Left forelimb (tissue), 1 donor: ENCODE measurements at places on chromosomes 2 and 18.

GRCh38 chr2:118122594-118123281 is 34.5 kb downstream of the INSIG2 start:
- DNase-seq = no peak

DNA sequence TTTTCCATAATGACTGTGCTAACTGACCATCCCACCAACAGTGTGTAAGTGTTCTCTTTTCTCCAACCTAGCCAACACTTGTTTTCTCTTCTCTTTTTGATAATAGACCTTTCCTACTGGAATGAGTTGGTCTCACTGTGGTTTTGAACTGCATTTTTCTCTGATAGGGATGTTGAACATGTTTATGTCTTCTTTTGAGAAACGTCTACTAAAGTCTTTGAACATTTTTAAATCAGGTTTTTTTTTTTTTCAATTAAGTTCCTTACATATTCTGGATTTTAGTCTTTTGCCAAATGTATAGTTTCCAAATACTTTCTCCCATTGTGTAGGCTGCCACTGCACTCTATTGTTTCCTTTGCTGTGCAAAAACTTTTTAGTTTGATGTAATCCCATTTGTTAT is 405.5 kb upstream of the FIGN start:
- no peak for DNase-seq

- DNase-seq = no peak
These were observed 316.5 kb downstream of the MBD2 start for GRCh38 chr18:53907921-53908320.

DNA sequence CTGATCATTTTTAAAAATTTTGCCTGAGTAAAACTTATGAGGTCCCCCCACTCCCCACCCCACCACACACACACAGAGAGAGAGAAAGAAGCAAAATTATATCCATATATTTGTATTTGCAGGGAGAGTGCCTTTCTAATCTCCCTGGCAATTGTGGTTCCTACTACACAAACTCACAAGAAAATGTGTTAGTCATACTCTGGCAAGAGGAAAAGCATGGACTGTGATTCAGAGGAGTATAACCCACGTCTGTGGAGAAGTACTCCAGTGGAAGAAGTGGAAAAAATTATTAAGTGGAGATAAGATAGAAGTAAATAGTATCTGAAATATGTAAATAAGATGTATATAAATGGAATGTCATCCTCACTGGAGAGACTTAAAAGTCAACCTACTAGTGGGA is 114.0 kb downstream of the DSEL start:
- no peak for DNase-seq

DNA sequence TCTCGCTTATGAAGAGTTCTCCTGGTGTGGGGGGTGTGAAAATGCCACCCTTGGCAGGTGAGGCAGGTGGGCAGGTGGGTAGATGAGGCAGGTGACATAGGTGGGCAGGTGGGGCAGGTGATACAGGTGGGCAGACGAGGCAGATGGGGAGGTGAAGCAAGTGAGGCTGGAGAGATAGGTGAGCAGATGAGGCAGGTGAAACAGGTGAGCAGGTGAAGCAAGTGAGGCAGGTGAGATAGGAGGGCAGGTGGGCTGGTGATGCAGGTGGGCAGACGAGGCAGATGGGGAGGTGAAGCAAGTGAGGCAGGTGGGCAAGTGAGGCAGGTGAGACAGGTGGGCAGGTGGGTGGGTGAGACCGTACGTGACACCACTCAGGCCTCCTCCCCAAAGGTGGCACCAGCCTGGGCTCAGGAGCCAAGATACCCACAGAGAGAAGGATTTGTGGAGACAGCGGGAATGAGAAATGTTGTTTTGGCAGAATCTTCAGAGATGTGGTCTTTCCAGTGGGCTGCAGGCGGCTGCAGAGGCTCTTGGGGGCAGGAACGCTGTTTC is 232.3 kb upstream of the MYT1L start:
- no peak for DNase-seq

GRCh38 chr18:13412901-13413300 is 194.3 kb downstream of the LDLRAD4 start:
- no peak for DNase-seq

- DNase-seq = no peak
These were observed 8.4 kb downstream of the MYOM1 start for GRCh38 chr18:3211236-3211992.

- no peak for DNase-seq
These were observed 343.2 kb downstream of the EIPR1 start for GRCh38 chr2:3034396-3034795.

DNA sequence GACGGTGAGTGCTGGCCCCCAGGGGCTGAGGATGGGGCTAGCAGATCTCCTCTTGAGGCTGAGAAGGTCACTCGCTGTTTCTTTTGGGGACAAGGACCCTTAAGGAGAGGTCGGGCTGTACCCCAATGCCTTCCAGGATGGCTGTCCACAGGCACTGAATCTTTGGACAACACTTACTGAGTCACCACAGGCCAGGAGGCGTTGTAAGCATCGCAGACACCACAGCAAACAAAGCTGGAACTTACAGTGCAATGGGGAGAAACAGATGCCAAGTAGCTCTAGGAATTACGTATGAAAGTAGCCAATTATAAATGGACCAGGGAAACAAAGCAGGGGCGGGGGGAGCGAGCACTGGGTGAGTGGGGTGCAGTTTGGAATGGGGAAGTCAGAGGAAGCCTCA is 219.8 kb downstream of the GLI2 start:
- no peak for DNase-seq

DNA sequence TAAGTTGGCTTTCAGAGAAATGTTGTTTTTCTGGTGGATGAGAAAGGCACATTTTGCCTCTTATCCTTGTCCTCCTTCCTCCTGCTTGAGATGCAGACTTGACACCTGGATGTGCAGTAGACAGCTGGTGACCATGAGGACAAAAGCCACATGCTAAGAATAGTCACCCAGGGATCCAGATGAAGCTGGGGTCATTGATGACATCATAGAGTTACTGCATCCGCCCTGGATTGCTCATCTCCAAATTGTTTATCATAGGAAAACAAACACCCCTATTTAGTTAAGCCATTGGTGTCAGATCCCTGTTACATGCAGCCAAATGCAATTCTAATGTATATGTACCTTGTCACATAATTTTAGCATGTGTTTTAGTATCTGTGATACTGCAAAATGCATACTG is 16.3 kb upstream of the SLC1A4 start:
- DNase-seq = no peak

- no peak for DNase-seq
These were observed 502.1 kb upstream of the TMEFF2 start for GRCh38 chr2:192696857-192697256.

- DNase-seq = no peak
These were observed 758.1 kb upstream of the ACVR2A start for GRCh38 chr2:147086715-147087114.

DNA sequence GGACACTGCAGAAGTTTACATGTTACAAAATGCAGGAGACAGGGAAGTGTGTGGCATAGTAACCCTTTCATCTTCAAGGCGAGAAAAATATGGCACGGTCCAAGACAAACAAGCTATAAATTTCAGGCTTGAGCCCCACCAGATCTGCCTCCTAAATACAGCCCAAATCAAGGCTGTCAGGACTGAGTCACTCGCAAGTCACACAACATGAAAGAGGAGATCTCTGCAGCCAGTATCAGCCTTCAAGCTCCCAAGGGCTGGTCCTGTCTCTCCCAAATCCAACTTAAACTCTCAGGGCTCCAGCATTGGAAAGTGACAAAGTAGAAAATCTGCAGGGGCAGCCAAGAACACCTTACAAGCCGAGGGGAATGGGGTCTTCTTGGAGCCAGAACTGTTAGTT is 106.3 kb upstream of the GATA6 start:
- no peak for DNase-seq

- no peak for DNase-seq
These were observed 71.7 kb downstream of the TPGS2 start for GRCh38 chr18:36757081-36757480.

DNA sequence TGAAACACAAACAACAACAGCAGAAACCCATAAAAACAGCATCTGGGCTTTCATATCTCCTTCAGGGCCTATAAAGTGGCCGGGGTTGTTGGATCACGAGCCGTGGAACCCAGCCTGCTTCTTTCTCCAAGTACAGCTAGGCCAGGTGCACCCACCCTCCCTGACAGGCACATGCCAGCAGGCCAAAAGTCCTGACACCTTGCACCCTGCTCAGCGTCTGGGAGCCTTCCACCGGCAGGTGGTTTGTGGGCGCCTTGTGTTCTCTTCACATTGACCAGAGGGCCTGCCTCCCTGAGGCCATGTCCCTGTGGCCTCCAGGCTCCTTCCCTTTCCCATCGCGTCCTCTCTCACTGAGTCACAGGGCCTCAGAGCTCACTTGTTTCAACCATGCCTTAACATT is 271.6 kb downstream of the ZNF516 start:
- no peak for DNase-seq

DNA sequence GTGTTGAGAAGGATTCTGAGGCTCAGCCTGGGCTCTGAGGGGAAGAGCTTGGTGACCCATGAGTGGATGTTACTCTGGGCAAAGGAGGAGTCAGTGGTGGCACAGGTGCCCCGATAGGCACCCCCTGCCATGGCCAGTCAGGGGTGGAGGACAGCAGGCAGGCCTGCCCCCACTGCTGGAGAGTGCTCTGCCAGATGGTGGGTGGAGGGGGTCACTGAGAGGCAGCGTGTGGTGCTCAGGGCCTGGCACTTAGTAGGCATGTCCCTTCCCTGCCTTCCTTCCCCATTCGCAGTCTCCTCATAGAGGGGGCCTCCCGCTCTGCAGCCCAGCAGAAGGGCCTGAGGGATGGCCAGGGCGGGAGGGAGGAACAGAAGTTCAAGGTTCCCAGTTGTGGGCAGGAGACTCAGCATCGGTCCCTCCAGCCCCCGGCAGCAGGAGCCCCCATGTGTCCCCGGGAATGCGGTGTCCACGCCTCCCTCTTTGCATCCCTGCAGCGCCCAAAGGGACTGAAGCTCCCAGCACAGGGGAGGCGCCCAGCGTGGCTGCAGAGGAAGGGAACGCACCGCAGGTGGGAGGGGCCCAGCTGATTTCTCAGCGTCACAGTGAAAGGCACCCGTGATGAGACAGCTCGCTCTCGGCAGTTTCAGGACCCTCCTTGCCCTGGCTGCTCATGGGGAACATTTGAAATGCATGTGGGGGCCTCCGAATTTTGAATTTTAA is 5.7 kb upstream of the SNED1 start:
- DNase-seq = peak; percentile 62

DNA sequence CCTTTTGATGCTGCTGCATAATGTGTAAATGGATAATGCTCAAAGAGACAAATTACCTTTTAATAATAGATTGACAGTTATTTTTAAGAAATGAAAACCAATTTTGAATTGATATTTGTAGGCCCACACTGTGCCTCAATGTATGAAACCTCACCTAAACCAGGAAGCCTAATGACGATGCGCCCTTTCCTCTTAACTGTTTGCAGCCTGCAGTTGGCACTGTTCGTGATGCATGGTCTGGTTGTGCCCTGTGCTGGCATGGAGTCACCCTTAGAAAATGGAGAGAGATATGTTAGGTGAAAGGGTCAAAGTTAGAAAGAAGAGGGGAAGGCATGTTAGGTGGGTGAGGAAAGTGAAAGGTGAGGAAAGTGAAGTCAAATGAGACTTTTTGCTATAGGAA is 390.2 kb downstream of the PTPRM start:
- DNase-seq = no peak

DNA sequence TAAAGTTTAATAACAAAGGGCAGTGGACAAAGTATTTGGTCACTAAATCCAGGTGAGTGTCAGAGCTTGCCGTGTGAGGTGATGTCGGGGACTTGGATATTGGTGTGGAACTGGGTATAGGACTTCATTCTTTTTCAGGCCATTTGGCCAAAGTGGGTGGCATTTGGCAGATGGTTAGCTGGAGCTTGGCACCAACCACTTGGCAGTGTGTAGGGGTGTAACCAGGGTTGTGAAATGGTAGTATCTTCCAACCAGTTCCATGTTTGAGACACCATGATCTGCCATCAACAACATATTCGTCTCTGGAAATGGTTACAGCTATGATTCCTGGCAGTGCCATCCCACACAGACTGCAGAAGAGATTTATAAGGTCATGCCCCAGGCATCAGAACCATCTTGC is 113.9 kb downstream of the CCDC85A start:
- no peak for DNase-seq

GRCh38 chr2:47534179-47534919 is 131.4 kb downstream of the MSH2 start:
- DNase-seq = no peak

DNA sequence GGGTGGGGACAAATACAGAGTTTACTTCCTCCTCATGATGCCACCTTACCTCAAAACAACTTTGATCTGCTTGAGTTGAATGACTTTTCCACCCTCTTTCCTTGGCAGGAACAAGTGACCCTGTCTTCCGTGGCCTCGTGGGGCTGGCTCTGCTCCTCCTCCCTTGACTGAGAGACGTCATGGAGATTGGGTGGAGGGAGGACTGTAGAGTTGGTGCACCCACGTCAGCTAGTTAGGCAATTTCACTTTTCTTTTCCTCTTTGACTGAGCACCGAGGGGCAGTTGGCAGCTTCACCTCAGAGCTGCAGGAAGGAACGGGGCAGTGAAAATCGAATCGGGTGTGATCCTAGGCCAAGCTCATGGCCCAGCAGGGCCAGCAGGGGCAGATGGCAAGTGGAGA is at the start of gene SP140:
Gene SP140 (plus strand): TSS at position 251 of the 400 bp plus-strand sequence. CDS start 109 bp downstream, at position 360.
- no peak for DNase-seq

GRCh38 chr18:6412933-6413472 is 1.7 kb downstream of the L3MBTL4 start:
- no peak for DNase-seq

- no peak for DNase-seq
These were observed 2.9 kb upstream of the SLC9A4 start for GRCh38 chr2:102470168-102470567.

DNA sequence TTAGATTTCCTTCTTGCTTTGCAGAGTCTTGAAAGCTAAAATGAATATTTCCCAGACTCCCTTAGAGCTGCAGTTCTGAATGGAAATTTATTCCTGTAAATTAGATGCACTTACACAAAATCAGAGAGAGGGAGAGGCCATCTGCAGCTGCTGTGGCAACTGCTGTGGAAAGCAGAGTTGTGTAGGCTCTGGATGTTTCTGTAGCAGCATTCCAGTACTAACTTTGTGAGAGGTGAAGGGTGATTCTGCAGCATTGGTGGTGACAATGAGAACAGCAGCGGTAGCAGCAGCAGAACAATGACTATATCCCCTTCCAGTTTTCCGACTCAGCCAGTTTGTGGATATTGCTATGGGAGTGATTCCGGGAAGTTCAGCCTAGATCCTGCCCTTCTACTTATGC is 433.0 kb upstream of the REG3G start:
- no peak for DNase-seq

DNA sequence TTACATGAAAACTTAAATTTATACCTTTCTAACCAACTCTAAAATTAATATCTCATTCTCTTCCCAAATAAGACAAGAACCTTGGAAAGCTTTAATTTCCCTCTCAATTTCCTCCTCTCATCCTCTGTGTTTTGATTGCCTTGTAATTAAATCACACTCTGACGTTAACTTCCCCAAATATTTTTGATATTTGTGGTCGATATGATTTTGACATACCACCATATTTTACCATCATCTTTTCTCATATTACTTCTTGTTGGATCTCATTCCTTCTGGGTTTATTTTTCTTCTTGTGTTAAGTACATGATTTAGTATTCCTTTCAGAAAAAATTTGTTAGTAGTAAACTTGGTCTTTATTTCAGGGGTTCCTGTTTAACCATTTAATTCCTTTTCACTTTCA is 69.6 kb downstream of the RDH14 start:
- no peak for DNase-seq

- DNase-seq = no peak
These were observed 9.4 kb upstream of the PRLH start for GRCh38 chr2:237556773-237557632.
